ENCODE measurements at places on chromosomes 2 and 18.

GRCh38 chr18:13879492-13879891 is 35.8 kb downstream of the MC2R start:
- no peak for DNase-seq

- DNase-seq = no peak
Observed at GRCh38 chr2:144999936-145000335, 480.0 kb upstream of the ZEB2 start.

- DNase-seq = peak; percentile 12
Observed at GRCh38 chr2:7428454-7429204, 511.4 kb downstream of the RNF144A start.

DNA sequence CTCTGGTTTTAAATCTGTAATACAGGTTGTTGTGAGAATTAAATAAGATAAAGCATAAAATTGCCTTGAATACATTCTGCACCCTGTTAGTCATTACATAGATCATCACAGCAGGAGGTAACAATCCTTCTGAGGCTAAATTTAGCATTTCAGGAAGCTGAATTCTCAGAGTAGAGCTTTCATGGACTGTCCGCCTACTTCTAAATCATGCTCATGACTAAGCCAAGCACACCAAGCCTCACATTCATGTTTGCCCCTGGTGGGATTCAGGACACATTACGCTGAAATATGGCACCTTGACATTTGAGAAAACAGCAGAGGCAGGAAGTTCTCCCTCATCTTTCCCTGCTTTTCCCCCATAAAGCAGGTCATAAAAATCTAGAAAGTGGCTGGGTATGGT is 16.6 kb upstream of the PIK3C3 start:
- DNase-seq = no peak

DNA sequence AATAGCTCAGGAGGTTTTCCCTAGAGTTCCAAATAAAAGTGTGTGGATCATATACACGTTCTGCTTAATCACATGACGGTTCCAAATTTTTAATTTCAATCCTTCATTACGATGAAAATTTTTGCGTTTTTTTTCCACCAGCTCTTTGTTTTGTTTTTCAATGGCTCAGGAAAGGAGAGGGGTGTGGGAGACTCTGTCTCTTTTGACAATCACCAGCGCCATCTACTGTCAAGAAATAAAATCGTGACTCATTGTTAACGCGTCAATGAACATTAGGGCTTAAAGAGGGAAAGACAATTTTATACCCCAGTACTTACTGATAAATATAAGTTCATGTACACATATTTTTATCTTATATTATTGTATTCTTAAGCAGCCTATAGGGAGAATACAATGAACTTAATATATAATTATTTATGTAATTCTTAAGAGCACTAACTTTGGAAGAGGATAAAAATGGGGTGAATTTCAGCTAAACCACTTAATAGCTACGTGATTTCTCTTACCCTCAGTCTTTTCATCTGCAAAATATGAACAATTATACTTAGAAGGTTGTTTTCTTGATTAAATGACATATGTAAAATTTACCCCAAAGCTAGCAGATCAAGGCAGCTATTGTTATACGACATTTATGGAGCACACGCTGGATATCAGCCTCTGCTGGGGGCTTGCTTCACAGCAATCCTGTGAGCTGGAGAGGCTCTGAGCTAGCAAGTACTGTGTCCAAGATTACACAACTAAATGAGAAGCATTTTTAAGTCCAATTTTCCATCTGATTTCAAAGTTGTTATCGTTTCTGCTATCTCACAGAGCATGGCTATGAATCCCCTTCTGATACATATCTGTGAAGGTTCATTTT is 47.4 kb upstream of the RMDN2 start:
- DNase-seq = peak; percentile 73

DNA sequence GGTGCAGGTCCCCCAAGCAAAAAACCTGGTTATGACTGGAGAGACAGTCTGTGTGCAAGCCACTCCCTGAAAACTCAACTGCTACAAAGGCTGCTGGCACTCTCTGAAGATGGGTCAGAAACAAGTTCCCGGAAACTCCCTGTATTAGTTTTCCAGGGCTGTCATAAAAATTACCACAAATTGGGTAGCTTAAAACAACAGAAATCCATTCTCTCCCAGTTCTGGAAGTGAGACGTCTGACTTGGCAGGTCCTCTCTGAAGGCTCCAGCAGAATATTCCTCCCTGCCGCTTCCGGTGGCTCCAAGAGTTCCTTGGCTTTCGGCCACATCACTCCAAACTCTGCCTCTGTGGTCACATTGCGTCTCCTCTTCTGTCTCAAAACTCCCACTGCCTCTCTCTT is 30.1 kb upstream of the SERPINE2 start:
- no peak for DNase-seq

DNA sequence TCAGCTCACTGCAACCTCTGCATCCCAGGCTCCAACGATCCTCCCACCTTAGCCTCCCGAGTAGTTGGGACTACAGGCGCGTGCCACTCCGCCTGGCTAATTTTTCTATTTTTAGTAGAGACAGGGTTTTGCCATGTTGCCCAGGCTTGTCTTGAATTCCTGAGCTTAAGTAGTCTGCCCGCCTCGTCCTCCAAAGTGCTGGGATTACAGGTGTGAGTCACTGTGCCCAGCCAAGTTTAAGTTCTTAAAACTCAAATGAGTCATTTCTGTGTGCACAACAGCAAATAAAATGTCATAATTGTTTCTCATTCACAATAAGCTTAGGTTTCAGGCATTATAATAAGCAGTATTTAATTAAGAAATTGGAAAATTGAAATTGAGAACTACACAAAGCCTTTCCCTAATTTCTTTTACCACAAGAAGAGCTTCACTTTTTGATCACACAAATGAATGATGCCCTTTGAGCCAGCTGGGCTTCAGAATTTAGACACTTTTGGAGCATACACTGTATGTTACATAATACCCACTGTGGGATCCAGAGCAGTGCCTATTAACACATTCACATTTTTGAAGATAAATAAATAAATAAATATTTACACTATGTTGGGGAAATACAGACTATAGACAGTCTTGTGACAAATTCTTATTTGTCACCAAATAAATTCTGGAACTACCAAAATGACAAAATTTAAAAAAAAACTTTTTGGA is 8.6 kb upstream of the ME2 start:
- DNase-seq = no peak

- no peak for DNase-seq
Observed at GRCh38 chr2:48927355-48927754, 171.8 kb upstream of the LHCGR start.
